ENCODE measurements at places on chromosomes 1 and 21.

DNA sequence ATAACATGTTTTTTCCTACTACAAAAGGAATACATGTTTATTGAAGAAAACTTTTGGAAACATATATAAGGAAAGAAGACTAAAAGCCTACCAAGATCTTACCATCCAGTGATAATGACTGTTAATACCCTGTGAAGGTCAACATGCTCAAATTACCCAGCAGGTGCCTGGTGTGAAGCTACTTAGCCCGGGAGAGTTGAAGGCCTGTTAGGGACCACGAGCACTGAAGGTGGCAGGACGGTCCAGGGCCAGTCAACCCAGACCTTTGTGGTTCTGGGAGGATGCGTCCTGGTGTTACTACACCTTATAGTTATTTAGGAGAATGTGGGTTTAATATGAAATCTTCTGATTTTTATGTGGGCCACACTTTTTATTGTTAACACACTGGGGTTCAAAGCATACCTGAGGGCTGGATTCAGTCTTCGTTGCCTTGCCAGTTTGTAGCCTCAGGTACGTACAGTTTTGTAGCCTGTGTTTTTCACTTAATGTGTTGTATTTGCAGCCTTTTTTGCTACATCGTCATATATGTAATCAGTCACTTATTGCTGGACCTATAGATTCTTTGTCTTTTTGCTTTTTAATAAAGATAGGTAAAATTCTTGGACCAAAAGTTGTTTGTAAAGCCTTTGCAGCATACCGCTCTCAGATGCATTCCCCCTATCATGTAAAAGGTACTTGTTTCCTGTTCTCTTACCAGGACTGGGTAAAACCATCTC is 9.8 kb downstream of the ITSN1 start:
- no peak for DNase-seq

DNA sequence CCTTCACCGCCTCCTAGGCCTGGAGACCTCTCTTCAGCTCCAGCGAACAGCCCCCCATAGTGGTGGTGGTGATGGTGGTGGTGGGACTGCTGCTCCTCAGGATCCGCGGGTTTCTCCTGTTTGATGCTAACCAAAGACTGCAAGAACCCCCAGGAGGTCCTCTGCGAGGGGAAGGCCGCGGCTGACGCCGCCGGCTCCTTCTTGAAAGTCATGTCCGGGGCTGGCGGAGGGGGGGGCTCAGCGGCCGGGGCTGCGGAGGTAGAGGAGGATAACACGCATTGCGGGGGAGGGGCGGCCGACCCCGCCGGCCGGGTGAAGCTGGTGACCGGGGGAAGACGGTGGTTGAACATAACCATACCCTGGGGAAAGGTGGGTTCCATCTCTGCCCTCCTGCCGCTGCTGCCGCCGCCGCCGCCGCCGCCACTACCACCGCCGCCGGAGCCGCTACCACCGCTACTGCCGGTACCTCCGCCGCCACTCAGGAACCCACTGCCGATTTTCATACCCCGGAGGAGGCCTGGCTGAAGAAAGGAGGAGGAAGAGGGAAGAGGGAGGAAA is 554 bp downstream of the ZNF281 start:
- DNase-seq, result no peak

DNA sequence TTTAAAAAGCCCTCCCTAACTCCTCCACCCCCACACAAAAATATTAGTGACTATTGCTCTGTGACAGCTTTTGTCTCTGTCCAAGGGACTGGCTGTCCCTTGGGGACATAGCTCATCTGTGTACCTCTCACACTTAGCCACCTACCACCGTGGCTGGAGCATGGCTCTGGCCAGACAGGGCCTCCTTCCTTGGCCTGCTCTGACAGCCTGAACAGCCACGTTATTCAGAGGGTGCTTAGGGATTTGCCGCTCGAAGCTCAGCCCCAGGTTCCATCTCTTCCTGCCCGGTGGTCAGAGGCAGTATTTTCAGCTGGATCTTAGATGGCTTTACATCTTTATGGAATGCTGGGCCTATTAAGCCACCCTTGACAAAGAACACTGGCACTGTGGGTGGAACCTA is 6.1 kb upstream of the CELSR2 start:
- DNase-seq, result no peak

DNA sequence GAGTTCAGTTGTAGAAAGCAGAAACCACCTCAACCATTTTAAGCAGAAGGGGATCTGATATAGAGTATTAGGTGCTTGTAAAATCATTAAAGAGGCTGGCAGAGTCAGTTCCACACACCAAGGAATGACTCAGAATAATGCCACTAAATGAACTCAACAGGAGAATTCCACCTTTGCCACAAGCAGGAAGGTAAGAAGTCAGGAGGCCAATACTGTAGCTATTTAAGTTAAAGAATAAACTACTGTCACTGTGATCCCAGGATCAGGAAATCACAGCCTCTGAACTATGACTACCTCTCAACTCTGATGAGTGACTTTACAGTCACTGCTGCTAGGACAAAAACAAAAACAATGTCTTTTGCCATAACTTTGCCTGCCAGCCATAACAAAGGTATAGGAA is 52.5 kb upstream of the PRMT6 start:
- DNase-seq, result no peak

DNA sequence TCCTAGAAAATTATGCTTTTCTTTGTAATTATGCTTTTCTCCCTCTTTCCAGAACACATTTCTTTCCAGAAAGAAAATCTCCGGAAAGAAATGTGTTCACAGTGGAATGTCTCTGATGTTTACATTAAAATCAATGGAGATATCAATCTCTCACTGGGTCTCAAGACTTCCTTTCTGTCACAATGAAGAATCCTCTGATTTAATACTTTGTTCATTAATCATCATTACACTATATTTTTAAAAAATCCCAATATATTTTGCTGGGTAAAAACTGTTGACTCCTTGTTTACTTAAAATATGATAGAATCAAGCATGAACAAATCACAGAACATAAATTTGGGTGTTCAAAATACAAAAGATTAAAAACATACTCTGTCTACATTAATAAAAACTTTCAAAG is 26.3 kb upstream of the TGFBR3 start:
- DNase-seq, result no peak

DNA sequence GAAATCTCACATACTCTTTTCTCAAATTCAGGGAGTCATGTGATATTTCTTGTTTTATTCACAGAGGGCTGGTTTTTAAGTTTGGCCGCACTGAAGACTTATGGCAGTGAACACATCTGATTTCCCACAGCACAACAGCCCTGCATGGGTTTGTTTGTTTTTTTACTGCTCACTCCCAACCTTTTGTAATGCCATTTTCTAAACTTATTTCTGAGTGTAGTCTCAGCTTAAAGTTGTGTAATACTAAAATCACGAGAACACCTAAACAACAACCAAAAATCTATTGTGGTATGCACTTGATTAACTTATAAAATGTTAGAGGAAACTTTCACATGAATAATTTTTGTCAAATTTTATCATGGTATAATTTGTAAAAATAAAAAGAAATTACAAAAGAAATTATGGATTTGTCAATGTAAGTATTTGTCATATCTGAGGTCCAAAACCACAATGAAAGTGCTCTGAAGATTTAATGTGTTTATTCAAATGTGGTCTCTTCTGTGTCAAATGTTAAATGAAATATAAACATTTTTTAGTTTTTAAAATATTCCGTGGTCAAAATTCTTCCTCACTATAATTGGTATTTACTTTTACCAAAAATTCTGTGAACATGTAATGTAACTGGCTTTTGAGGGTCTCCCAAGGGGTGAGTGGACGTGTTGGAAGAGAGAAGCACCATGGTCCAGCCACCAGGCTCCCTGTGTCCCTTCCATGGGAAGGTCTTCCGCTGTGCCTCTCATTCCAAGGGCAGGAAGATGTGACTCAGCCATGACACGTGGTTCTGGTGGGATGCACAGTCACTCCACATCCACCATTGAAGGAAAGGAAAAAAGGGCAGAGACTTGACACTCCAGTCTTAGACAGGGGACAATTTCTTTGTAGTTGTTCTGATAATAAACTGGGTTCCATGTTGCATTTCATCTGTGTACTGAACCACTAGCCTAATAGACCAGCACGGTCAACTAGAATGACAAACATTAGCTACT is 22.8 kb downstream of the TMEM50A start:
- no peak for DNase-seq

GRCh38 chr1:217462159-217462558 is 168.7 kb downstream of the GPATCH2 start:
- no peak for DNase-seq

GRCh38 chr1:201156819-201157218 is 2.5 kb upstream of the TMEM9 start:
- DNase-seq, result no peak

DNA sequence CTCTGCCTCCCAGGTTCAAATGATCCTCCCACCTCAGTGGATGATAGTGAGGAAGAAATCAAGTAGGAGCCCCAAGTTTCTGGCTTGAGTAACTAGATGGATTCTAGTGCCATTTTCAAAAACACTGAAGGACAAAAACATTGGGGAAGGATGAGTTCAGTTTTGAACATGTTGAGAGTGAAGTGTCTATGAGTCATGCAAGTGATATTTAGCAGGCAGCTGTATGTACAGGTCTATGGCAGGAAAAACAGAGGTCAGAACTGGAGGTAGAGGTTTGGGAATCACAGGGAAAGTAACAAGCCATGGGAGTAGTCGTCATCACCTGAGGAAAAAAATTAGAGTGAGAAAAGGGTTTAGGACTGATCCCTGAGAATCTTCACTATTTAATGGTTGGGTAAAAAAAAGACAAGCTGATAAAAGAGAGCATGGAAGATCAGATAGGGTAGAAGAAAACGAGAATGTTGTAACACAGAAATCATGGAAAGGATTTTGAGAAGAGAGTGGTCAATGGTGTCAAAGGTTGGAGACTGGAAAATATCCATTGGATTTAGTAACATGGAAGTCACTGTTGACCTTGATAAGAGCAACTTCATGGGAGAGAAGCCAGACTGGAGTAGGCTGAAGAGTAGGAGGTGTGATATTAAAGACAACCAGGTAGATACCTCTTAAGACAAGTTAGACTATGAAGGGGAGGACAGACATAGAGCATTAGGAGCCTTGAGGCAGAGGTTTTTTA is 53.1 kb downstream of the DIPK1A start:
- DNase-seq, result no peak

- DNase-seq, result no peak
These were observed 80.1 kb downstream of the TTLL7 start for GRCh38 chr1:83918688-83919285.

GRCh38 chr1:208951908-208952307 is 631.6 kb upstream of the CAMK1G start:
- no peak for DNase-seq

- no peak for DNase-seq
These were observed 56.2 kb upstream of the APP start for GRCh38 chr21:26226724-26227123.

GRCh38 chr1:244654108-244655038 is 1.4 kb downstream of the DESI2 start:
- no peak for DNase-seq

DNA sequence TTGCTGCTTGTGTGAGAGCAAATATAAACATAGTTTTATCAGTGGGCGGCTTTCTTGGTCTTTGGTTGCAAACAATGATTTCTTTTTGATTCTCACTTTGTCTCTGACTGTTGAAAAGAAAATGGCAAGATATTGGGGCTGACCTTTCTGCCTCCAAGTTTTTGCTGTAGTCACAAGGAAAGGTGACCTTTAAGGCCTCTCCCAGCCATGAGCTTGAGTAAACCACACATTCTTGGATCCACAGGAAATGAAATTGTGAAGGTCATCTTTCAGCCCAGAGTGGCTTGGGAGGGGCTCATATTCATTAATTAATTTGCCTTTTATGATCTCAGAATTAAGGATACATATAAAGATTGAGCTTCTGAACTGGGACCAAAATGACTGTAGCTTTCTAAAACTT is 241.6 kb downstream of the BACH1 start:
- no peak for DNase-seq

DNA sequence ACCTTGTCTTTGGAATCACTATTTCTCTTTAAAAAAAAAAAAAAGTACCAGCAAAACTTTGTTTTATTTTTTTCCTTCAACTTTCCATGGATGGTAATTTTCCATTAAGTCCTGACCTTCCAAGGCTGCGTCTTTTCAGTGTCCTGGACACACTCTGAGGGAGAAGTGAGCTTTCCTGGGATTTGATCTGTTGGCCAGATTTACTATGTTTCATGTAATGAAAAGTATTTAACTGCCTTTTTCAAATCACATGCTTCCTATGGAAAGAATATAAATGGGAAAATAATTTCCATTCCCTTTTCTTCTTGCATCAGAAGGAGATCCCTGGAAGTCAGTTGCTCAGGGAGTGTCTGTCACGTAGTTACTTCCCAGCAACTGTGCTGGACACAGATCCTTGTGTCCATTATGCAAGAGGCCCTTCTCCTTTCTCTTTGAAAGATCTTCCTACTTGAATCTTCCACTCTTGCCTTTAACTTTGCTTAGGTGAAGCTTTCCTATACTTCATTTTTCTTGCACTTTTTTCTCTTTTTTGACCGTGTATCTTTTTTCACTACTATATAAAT is 59.3 kb downstream of the CENPF start:
- DNase-seq, result no peak

DNA sequence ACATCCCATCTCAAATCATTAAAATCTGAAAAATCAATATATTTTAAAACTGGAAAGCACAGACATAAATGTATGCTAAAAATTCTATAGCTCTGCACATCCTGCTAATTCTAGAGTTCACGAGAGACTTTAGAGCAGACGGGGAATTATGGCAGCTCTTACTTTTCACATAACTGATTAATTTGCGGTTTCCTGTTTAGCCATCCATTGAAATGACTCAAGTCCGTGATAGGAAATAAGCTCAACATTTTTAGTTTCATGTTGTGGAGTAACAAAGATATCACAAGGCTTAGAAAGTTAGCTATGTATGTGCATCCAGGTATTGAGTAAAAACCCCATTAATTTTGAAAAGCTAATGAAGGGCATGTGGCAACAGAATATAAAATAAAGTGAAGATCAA is 123.2 kb downstream of the SMYD2 start:
- no peak for DNase-seq

- DNase-seq, result peak; percentile 59
These were observed 18.0 kb downstream of the SERTAD4 start for GRCh38 chr1:210250665-210250997.

GRCh38 chr1:70910013-70910412 is 137.6 kb downstream of the PTGER3 start:
- DNase-seq, result no peak

DNA sequence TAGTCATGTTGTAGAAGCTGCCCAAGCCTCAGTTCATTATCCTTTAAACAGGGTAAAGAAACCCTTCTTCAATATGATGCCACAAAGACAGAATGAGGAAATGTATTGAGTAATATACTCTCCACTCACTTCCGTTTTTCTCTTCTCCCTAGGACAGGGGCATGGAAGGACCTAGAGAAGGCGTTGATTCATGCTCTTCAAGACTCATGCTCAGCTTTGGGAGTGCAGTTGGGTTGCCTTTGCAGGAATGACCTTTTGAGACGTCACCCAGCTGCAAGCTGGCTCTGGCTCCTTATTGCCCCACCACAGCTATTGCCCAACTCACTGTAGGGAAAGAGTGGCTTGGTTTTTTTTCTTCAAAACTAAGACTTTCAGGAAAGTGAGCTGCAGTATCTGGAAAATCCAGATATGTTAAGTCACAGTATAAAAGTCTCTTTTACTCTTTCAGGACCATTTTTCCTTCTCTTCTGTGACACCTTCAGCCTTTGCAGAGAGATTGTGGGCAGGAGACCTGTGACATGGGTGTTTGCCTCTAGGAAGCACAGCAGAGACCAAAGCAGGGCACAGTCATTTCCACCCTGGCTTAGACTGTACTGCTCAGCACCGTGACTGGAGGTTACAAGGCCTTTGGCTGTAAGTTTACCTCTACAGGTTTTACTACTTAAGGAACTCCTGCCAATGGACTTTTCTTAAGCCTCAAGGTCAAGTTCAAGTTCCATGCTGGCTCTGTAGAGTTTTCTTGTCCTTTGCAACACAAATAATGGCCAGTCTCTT is 39.5 kb downstream of the XCL2 start:
- peak; percentile 98 for DNase-seq

- DNase-seq, result no peak
These were observed 522.3 kb downstream of the COL11A1 start for GRCh38 chr1:102586022-102586421.

Measured in Kasumi-1 (cell line).